Type B pancreatic cell (in vitro differentiated cells): ENCODE measurements at places on chromosomes 6 and 20.

DNA sequence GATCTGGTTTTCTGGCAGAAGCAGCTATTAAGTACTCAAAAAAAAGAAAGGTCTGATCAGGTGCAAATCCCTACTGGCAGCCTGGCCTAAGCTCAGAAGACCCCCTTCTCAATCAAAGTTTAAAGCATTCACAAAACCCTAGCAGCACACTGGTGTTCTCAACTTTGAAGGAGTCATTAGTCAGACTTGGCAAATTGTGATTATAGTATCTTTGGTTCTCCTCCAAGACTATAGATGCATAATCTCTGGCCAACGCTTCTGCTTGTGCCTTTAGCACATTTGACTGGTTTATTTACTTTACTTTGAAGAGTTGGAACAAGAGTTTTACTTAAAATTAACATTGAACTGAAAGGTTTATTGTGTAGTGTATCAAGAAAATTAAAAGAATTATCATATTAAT, 248.9 kb downstream of the PTPRK start:
- DNase-seq = no peak

GRCh38 chr6:156657296-156657695, 119.9 kb upstream of the ARID1B start:
- DNase-seq = no peak

DNA sequence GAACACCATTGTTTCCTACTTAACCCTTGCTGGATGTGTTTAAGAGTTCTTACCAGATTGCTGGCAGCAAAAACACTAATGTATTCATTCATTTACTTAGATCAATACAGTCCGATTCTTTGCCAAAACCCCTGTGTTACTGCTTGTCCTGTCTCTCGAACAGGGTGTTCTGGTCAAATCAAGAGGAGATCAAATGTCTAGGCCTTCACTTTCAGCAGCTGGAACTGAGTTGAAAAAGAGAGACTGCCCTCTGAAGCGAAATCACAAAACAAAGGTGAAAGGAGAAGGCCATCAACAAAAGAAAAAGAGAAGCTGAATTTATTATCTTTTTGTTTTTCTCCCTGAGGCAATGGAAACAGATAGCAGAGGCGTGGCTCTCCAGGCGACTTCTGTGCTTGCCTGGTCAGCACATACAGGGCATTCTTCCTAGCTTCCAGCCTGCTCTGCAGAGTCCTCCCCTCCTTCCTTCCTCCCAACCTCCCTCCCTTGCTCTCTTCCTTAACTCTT, 44.1 kb upstream of the GCM1 start:
- DNase-seq = no peak

GRCh38 chr6:29631860-29632731, 887 bp downstream of the GABBR1 start:
- peak; percentile 79 for DNase-seq

DNA sequence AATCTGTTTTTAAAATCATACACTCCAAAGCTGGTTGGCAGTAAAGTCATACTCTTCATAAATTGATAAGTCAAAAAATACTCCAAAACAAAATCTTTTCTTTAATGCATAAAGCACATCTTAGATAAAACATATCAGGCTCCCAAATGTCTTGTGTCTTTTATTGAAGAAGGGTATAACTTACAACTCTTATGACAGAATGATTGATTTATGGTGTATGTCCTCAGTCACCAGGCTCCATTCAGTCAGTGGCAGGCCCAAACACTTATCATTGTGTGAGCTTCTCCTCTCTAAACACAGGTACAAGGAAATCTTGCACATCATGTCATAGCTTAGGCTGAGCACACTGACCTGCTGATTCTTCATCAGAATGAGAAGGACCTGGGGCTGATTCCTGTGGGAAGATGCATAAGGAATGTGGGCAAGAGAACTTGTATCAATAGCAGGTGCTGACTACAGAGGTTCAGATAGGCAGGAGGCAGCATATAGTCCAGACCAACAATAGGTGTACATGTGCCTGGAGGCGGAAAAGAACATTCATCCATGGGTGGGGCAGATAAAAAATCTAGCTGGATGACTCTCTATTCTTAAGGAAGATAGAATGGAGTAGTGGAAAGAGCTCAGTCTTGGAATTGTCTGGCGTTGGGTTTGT, 1.9 kb downstream of the CALHM5 start:
- DNase-seq = no peak

- no peak for DNase-seq
Observed at GRCh38 chr6:156938143-156938542, 161.0 kb downstream of the ARID1B start.

DNA sequence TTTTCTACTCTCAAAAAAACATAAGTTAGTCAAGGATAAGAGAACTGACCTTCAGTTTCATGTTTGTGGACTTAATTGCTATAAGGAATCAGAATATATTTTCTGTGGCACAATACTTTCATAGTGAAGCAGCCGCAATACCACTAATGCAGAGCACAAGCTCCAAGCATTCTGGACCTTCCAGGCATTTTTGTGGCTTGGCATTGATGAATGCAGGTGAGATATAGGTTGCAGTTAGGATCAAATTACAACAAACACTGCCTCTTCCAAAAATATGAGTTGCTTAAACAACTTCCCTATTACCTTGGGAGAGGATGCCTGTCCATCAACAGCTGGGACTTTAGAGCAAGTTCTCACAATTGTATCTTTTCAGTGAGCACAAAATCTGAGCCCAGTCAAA, 162.8 kb upstream of the RSPO3 start:
- DNase-seq = no peak

GRCh38 chr6:137283940-137284810, 65.0 kb upstream of the IFNGR1 start:
- no peak for DNase-seq

DNA sequence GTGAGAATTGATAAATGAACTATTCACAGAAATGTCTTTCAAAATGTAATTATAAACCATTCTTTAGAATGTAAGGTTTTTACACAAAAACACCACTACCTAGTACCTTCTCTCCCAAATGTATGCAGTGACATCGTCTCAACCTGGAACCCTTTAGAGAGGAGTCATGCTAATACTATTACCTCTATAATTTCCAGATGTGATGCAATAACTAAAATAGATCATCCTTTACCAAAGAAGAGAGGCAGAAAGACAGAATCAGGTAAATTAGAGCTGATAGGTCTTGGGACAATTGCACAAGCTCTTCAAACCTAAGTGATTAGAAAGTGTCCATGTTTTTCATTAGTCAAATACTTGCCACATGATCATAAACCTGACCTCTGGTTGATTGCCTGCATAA, 96.7 kb downstream of the HDGFL1 start:
- no peak for DNase-seq

- DNase-seq = no peak
Observed at GRCh38 chr6:45655745-45656476, 278.2 kb upstream of the SUPT3H start.

DNA sequence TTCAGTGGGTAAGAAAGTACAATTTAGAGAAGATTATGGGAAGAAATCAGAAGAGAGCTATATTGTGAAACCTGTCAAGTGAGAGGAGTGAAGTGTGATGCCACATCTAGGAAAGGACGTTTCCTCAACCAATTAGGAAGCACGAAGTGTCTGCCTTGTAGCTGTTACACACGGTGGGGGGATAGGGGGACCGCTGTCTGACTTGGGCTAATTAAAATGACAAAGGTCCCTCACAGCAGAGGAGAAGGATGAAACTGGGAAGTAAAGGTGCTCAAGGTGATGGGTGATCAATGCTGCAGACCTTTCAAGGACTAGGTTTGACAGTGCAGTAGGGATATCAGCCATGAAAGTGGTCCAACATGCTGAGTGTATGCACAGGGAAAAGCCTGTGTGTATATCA, 181.1 kb upstream of the PRSS16 start:
- no peak for DNase-seq

DNA sequence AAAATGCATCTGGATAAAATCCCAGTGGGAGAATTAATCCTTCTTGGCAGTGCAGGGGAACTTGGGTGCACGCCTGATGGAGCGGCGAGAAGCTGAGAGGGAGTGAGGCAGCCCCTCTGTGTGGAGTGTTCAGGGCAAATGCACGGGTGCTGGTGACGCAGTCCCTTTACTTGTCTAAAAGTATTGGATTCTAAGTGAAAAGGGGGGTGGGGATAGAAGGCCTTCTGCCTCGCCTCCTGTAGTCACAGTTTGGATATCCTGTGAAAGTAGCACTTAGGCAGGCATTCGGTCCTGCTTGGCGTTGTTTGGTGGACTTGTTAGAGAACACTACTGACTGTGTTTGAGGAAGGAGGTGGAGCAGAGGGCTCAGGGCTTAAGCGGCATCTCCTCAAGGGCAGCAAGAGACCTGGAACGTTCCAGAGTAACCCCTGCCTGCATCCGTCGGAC, 39.3 kb downstream of the PHACTR3 start:
- no peak for DNase-seq

DNA sequence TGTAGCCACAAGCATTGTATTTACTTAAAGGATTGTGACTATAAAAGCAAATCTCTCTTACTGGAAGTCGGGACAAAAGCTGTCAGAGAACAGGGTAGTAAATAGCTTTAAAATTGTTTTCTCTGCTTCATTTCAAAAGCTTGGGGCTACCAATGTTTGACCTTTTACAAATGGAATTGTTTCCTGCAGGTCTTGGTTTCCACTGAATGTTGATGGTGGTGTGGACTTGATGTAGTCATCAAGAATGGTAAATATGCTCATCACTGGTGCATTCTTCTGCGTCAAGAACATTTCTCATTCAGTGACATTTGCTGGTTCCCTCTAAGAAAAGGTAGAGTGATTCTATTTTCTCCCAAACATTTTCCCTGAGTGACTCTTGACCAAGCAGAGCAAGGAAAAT, 435.4 kb upstream of the KHDRBS2 start:
- no peak for DNase-seq

DNA sequence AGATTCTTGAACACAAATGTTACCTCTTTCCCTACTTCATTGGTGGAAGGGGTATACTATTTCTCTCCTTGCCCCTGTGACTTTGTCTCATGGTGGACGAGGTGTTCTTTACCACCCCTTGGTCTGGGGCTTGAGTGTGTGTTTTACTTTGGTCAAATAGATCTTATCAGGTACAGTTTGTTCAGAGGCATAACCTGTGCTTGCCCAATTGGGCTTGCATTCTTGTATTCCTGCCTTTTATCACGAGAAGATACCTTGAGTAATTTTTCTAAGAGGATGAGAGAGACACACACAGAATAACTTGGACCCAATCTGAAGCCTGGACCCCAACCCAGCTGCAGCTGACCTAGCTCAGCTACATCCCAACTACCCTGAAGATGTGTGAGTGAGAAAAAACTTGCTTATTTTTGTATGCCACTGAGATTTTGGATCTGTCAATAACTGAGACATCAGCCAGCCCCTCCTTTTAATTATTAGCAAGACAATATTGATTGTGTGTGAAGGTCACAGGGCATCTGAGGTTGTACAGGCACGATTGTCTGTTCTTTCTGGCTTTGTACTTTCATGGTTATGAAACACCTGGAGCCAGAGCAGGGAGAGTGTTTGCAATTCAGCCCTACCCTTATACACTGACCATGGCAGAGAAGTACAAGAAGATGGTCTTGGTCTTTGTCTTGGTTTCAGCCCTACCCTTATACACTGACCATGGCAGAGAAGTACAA, 204.7 kb upstream of the SLC35B3 start:
- DNase-seq = no peak

- no peak for DNase-seq
Observed at GRCh38 chr6:75409928-75410327, 83.7 kb downstream of the FILIP1 start.

DNA sequence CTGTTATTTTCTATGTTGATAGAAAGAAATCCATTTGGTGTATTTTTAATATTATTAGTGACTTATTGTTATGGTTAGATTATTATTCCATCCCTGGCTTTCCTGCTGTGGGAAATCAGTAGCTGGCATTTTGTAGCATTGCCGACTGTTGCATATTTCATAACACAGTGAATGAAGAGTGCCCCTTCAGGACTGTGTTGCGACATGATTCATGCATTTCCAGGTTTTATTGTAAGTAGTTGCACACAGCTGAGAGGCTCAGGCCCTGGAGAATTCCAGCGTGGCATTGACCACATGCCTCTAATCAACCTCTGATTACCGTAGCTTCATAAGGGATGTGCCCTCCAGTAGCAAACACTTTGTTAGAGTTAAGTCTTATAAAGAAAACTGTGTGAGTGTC, 263.9 kb downstream of the FARS2 start:
- no peak for DNase-seq

- no peak for DNase-seq
Observed at GRCh38 chr6:100464162-100464851, 414 bp downstream of the SIM1 start.

- DNase-seq = no peak
Observed at GRCh38 chr20:55745840-55746239, 259.5 kb downstream of the CBLN4 start.

GRCh38 chr6:73968221-73968757, 272.3 kb downstream of the CD109 start:
- no peak for DNase-seq

GRCh38 chr6:113662688-113663333, 194.3 kb upstream of the MARCKS start:
- DNase-seq = no peak

- peak; percentile 73 for DNase-seq
Observed at GRCh38 chr6:135851442-135852271, at the start of gene PDE7B. PDE7B (plus strand) TSS chr6:135851701.

DNA sequence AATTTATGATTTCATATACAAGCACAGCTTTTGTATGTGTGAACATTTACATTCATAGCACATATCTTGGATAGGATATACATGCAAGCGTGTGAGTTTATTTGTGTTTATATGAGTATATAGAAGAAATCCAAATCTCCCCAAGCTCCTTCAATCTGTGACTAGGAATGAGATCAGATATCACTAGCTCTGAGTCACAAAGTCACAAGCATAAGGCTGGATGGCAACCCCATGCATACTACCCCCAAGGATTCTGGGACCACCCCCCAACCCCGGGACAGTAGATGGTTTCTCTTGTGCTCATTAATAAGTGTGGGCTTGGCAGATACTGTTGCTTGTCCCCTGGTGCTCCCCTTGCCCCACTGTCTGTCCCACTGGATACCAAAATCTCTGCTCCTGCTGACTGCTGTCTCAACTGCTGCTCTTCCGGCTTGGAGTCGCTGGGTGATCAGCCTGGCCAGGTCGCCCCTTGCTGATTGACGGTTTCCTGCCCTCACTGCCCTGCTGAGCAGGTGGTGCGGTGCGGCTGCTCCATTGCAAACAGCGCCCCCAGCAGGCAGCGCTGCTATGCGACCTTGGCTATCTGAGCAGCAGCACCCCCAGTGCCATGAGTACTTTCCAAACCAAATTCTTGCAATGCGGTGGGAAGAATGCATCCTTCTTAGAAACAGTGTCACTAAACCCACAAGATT, 279.4 kb downstream of the CD83 start:
- no peak for DNase-seq

GRCh38 chr20:9495701-9496100, 18.7 kb upstream of the LAMP5 start:
- no peak for DNase-seq

GRCh38 chr6:133871131-133871530, 17.8 kb upstream of the TCF21 start:
- DNase-seq = no peak
